ENCODE measurements at places on chromosomes 13 and 19. TPM values are rescaled to one million over a fixed set of nuclear protein-coding genes. Genes with fewer than 3 reads are reported as not detected.
A peak's percentile ranks its signal among the peaks of the same experiment; 100 is the strongest.

- H3K27ac ChIP-seq: no peak overlapping the region
- DNase-seq: peak; percentile 29
- peaks cover 33% of the 10 kb centered on the region for H3K36me3 ChIP-seq
- H3K4me3 ChIP-seq: no peak overlapping the region
Observed at GRCh38 chr19:19632661-19633060, 4.6 kb upstream of the LPAR2 start.

B3GNT8 gene
- 0.59 TPM for total RNA-seq

- no peaks in the 10 kb centered on the region for H3K4me1 ChIP-seq
- H3K27me3 ChIP-seq: no peaks in the 10 kb centered on the region
- no peak overlapping the region for H3K4me3 ChIP-seq
- H3K36me3 ChIP-seq: no peaks in the 10 kb centered on the region
Observed at GRCh38 chr19:31002518-31003244, 346.6 kb downstream of the TSHZ3 start.

DNA sequence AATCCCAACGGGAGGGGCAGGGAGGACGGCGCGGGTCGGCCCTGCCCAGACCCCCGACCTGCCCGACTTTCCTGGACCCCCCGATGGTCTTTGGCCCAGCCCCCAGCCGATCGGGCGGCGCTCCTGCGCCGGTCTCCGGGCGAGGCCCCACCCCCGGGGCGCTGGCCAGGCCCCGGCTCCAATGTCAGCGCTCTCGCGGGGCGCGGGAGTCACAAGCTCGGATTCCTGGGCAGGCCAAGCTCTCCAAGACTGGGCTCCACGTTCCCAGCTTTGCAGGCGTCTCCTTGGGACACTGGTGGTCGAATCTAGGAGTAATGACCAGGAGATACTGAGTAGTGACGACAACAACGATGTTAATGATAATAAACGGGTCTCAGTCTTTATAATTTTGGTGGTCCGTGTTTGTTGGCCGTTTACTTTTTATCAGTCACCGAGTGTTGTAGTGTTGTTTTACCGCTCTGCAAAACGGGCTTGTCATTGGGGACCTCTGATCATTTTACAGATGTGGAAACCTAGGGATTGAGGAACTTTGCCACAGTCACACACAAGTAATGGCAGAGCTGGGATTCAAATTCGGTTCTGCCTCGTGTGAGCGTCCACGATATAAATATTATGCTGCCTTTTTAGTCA lies 545 bp downstream of the RAD23A start:
- H3K4me1 ChIP-seq: peaks cover 11% of the 10 kb centered on the region
- DNase-seq: peak; percentile 97
- H3K36me3 ChIP-seq: peaks cover 75% of the 10 kb centered on the region

DNA sequence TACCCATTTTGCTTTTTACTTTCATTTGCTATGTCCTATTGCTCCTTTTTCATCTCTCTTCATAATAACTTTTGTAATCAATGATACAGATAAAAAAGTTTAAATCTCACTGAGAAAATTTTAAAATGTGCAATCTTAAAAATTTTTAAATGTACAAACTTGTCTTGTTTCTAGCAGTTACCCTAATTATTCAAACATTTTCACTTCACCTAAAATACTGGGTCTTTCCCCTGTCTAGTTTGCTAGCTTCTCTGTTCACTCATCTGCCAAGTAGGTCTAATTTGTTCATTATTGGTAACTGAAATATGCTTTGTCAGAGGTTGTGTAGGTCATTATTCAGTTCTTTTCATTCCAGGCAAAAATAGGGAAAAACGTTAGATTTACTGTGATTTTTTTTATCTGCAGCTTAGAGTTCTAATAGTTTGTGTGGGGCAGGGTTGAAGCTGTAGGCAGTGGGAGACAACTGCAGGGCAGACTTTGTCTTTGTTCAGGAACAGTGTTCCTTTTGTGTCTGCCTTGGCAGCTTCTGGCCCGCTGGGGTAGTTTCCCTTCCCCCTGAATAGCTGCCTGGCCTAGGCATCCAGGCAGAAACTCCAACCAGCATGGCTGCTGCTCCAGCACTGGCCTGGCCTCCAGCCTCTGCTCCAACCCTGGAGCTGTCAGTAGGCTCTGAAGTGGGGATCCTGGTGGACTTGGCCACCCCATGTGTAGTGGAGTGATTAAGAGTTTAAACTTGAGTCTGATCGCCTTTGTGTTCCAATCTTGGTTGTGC lies 48.5 kb downstream of the WDFY2 start:
- no peak for DNase-seq
- peak overlapping the region; percentile 95 for H3K27ac ChIP-seq
- H3K4me3 ChIP-seq: no peak overlapping the region
- H3K36me3 ChIP-seq: no peaks in the 10 kb centered on the region

- DNase-seq: peak; percentile 90
- peaks cover 93% of the 10 kb centered on the region for H3K36me3 ChIP-seq
- peaks cover 6% of the 10 kb centered on the region for H3K4me1 ChIP-seq
Observed at GRCh38 chr19:39381910-39382611, 8.8 kb downstream of the PAF1 start.
